ENCODE measurements at places on chromosomes 13 and 19.

DNA sequence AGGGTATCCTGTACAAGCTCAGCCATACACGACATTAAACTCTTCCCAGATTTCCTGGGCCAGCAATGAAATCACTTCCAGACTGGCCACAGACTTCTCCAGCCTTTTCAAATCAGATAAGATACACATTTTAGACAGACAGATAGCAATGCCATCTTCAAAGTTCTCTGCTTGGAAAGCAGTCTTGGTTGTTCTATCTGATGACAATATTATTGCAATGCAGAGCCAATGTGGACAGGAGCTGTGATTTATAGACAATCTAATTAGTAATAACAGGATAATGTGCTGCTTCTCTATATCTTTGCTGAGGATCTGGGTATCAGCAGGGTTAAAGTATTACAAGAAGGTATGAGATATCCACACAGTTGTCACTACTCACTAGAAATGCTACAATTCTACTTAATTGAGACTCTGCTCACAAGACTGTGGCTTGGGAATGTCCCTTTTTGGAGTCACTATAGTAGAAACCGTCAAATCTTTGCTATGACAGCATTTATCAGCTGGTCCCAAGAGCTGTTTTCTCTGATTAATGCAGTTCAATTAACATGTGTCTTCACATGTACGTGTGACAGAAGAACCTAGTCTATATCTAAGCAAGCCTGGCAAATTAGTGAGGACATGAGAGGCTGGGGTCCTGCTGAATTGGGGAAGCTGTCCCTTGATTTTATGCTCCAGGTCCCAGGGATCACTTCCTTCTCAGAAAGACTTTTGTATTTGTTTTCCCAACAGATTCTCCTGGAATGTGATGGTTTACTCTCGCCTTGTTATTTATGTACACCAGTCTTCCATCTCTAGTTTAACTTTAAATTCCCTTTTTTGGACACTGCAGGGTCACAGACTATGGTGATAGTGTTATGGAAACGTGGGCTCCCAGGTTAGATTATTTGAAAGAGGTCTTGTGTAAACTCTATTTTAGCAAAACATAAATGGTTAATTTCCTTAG, 68.8 kb downstream of the COL4A1 start:
- DNase-seq: no peak

DNA sequence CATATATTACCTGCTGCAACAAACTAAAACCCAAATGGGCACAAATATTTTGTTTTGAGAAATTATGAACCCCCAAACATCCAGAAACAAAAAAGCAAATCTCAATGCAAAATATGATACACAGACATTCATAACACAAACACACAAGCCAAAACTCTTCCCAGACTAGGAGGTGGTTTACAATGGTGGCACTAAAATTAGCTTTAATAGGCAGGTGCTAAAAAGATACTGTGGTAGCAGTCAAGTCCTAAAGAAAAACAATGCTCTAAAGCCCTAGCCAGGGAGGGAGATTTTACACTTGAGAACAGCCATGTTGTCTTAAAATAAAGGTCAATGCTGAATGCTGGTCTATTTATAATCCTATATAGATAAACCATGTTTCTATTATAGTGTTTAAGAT, 65.0 kb downstream of the DOCK9 start:
- DNase-seq: no peak

GRCh38 chr13:37067874-37068273, 8.4 kb upstream of the SUPT20H start:
- no peak for DNase-seq

- peak; percentile 46 for DNase-seq
These were observed 103.7 kb upstream of the EDNRB start for GRCh38 chr13:78022164-78022877.

DNA sequence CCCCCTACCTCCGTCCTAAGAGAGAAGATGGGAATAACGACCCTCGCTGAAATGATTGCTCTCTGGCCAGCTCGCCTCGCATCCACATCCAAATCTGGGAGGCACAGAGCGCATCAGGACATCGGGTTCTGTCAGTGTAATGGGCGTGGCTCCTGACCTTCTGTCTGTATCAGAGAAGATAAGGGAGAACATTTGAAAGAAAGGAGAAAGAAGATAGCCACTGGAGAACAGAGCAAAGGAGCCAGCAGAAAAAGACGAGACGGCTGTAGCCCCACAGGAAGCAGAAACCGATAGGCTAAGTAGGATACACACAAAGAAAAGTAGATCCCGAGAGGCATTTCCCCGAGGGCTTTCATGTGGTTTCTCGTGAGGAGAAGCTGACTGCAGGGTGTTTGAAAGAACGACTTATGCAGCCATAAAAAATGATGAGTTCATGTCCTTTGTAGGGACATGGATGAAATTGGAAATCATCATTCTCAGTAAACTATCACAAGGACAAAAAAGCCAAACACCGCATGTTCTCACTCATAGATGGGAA, 14.0 kb upstream of the GJB2 start:
- DNase-seq: no peak

- DNase-seq: no peak
These were observed 437.4 kb upstream of the SPRY2 start for GRCh38 chr13:80778297-80778696.

- peak; percentile 82 for DNase-seq
These were observed 207.5 kb downstream of the KCNRG start for GRCh38 chr13:50222569-50223332.

- no peak for DNase-seq
These were observed 471.8 kb downstream of the LIG4 start for GRCh38 chr13:107743526-107743925.

DNA sequence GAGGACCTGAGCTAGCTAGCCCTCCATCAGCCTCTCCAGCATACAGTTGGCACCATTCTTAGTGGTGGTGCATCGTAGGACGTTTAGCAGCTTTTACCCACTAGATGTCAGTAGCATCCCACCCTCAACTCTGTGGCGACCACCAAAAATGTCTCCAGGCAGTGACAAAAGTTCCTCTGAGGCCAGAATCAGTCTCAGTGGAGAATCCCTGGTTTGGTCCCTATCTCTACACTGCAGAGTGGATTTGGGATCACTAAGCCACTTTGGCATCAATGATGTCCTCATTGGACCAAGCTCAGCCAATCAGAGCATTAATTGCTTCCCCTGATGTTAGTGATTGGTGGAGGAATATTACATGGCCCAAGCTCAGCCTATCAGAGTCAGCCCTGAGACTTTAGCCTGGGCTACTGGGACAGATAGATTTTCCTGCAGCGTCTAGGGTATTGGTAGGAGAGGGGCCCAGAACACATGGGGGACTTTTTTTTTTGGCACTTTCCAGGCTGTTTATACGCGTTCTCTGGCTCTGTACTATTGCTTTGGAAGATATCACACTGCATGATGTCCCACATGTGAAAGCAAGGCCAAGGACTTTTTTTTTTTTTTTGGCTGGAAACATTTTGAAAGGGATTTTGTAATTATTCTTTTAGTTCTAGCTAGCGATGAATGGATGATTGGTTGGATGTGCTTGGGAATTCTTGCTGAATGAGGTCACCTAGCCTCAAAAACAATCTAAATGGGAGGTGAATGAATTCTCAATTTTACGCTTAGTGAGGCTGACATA, 7.0 kb downstream of the TMEM221 start:
- peak; percentile 29 for DNase-seq

GRCh38 chr13:66407128-66407527, 823.0 kb downstream of the PCDH9 start:
- DNase-seq: no peak

- DNase-seq: no peak
These were observed 52.5 kb upstream of the CLDN10 start for GRCh38 chr13:95499811-95500712.

All from fibroblast of upper back skin (primary cell).